Stimulated activated CD4-positive, alpha-beta T cell treated with anti-CD3 and anti-CD28 coated beads, Interleukin-1b, Interleukin-23, amount 100 ng/mL, for 1 hour (primary cell): ENCODE measurements at places on chromosomes 4 and X.

DNA sequence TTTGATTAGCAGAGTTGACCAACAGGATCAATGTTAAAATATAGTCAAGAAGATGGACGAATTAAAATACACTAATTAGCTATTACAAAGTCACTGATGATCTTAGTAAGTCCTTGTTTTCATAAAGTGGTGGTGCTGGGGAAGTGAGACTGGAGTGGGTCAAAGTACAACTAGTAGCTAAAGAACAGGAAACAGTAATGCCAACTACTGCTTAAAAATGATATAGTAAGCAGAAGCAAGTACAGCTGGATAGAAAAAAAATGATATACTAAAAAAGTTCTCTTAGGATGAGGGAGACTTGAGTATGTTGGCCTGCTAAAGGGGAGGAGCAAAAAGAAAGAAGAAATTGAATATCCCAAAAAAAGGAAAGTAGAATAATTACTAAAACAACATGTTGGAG is 580.8 kb upstream of the FTHL17 start:
- DNase-seq = no peak

DNA sequence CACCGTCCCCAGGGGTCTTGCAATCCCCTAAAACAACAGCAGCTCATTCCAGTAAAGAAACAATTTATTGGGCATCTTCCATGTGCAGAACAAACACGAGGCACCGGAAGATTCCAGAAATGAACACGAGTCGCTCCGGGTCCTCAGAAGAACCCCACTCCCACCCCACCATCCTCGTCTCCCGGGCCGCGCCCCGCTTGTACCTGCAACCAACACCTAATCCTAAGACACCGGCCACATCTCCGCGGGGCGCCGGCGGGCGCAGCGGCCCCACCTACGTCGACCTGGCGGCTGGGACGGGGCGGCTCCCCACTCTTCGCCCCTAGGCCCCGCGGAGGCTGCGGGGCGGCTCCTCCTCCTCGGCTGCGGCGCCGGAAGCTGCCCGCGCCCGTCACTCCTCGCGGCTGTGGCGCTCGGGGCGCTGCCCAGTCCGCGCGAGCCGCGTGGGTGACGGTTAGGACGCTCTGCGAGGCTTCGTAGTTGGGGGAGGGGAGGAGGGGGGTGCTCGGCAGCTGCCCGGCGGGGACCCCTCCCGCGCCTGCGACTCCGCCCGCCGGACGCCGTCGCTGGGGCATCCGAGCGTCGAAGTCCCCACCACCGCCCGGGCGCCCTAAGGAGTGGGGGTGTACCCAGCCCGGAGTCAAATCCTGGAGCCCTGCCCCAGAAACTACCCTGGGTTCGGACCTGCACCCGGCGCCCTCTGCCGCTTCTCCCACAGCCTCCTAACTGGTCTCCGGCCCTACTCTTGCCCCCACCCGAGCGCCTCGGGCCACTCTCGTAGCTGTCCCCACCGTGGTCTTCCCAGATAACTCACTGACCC is at the start of gene CCDC158:
TSS of gene CCDC158 (minus strand) at position 380 of the 820 bp plus-strand sequence. CDS start 17,934 bp downstream, outside the sequence.
- no peak for DNase-seq

DNA sequence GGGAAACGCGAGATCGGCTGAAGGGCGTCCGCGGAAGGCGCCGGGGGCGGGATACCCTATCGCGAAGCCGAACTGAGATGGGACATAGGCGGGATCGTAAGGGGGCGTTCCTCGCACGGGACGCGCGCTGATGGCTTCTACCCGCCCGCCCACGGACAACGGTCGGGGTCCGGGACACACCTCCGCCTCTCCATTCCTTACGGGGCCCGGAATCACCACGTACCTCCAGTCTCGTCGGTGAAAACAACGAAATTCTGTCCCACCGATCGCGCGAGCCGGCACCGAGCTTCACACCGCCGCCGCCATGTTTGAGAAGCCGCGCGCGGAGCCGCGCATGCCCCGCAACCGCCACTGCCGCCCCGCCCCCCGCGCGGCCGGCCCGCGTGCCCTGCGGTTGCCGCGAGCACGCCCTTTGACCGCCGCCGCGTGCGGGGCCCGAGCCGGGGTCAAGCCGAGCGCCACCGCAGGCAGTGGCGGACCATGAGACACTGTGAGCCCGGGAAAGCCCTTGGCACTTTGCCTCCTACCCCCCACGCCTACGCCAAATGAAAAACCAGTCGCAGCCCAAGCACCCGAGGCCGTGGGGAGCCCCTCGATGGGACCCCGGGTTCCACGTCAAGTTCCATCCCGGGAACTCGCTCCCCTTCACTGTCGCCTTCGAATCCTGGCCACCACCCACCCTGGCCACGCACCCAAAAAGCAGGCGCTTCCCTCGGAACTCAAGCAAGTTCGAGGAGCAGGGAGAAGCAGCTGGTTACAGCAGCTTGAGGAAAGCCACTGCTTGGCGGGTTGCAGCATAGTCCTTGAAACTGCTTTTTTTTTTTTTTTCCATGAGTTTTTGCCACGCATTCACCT is at the start of gene SCML2:
TSS of gene SCML2 (minus strand) at position 320 of the 855 bp plus-strand sequence. CDS start 20,617 bp downstream, outside the sequence.
- no peak for DNase-seq

DNA sequence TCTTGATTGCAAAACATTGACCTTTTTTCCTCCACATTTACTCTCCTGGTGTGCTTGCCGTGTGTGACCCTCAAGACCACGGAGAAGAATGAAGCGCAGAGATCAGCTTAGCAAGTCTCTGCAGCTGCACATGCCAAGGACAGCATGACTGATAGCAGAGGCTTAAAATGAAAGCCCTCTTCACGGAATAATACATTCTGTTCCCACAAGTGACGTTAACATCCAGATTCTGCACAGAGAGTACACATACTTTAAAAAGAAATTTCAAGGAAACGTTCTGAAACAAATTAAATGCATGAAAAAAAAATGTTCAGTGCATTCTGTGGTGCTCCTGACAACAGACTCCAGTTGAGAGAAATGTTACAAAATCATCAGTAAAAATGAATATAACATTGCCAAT is 60.9 kb downstream of the SLC7A11 start:
- no peak for DNase-seq

GRCh38 chr4:100287534-100287933 is 97.3 kb upstream of the DDIT4L start:
- no peak for DNase-seq

DNA sequence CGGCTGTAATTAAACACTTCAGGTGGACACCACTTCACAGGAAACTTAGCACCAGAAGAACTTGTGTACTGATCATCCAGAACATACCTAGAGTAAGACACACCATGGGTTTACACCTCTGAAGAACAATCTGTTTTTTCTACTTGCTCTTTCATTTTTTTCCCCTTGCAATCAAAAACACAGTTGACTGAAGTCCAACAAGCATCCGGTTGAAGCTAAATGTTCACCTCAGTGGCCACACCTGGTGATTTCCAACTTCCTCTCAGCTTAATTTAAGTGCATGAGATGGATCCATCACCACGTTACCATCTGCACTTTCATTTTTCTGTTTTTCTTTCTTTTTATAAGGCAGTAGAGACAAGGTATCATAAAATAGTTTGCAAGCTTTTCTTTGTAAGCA is 4.9 kb upstream of the TXK start:
- no peak for DNase-seq

DNA sequence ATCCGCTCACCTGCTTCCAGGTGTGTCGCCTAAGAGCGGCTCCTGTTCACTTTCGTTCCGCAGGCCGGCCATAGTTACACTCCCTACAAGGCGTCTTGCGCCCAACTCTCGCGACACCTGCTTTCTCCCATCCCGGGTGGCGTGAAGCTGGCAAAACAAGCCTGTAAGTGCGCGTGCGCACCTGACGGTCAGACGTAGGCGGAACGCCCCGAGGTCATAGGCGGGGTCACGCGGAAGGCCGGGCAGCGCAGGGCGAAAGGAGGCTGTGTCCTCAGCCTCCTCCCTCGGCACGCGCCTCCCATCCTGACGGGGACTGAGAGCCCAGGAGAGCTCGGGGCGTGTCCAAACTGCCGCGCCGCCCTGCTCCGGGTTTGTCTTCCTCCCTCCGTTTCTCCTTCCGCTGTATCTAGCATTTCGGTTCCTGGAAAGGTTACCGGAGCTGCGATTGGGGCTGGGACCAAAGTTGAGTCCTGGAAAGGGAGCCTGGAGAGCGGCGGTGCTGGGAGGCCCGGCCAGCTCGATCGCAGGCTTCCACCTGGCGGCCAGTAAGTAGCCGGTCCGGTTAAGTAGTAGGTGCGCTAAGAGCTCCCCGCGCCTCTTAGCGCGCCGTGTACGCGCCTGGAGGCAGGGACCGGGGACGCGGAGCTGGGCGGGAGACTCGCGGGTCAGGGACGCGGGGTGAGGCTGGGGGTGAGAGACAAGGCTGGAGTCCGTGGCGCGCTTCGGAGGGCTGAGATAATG is at the start of the genes ABHD18 and MFSD8:
TSS of gene ABHD18 (plus strand) at position 345 of the 741 bp plus-strand sequence. CDS start 17,550 bp downstream, outside the sequence.
TSS of gene MFSD8 (minus strand) at position 112 of the 741 bp plus-strand sequence. CDS start at position 72, 40 bp downstream.
- peak; percentile 93 for DNase-seq

- DNase-seq = no peak
Measured at GRCh38 chr4:176016601-176017000, 49.0 kb upstream of the WDR17 start.
